ENCODE measurements at places on chromosomes 6 and 20.

DNA sequence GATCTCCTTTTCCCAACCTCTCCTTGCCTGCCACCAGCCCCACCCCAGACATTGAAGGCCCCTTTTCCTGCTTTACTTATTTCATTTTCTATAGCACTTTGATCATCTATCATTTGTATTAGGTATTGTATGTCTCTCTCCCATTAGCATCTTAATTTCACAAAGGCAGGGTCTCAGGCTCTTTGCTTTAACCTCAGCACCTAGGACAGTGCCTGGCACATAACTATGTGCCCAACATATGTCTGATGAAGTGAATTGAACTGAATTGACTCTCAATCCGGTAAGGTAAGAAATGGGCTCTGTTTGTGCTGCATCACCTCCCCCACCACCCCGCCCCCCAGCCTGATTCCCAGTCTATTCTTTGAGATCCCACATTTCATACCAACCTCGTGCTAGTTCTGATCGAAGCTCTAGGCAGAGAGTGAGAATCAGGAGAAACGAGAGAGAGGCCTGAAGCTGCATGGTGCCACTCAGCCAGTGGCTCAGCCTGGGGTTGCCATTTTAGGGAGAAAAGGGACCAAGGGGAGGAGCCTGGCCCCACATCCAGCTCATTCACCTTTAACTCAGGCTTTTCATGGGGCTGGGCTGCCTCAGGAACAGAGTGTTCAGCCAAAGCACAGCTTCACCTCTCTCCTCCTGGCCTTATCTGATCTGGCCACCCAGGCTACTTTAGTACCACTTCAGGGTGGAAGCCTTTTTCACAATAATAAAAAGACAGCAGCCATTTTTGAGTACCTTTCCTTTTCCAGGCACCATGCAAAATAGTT is at the start of gene SPINT3:
TSS of gene SPINT3 (minus strand) at position 476 of the 767 bp plus-strand sequence. CDS start at position 462, 14 bp downstream.
- no peak for DNase-seq

DNA sequence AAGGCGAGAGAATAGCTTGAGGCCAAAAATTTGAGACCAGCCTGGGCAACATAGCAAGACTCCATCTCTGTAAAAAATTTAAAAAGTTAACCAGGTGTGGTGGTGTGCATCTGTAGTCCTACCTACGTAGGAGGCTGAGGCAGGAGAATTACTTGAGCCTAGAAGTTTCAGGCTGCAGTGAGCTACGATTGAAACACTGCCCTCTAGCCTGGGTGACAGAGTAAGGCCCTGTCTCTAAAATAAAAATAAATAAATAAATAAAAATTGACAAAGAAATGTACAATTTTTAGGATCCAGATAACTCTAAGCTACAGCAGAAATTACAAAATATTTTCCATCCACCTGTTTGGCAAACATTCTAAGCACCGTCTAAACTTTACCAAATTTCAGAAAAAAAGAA is 941.0 kb upstream of the ADGRB3 start:
- DNase-seq: no peak

DNA sequence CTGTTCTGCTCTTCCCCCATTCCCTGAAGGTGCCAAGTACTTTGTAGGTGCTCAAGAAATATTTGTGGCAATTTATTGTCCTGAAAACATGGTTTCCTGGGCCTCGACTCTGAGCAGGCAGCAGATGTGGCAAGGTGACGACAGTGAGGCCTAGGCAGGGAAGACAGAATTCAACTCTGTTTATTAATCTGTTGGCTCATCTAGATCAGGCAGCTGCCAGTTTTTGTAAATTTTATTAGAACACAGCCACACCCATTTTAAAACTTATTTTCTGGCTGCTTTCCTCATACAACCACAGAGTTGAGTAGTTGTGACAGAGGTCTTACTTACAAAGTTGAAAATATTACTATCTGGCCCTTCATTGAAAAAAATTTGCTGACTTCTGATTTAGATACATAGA is 24.5 kb downstream of the MAPK14 start:
- no peak for DNase-seq

DNA sequence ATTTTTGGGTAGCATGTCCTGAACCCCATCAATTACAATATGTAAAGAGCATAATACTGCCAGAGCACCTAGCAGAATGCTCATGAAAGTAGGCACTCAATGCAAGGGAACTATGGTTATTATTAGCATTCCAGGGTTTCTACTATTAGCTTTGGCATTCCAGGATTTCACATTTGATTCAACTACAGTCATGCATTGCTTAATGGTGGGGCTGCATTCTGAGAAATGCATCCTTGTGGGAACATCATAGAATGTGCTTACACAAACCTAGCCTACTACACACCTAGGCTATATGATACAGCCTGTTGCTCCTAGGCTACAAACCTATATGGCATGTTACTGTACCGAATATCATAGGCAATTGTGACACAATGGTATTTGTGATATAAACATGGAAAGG is 247.8 kb downstream of the CD83 start:
- no peak for DNase-seq

DNA sequence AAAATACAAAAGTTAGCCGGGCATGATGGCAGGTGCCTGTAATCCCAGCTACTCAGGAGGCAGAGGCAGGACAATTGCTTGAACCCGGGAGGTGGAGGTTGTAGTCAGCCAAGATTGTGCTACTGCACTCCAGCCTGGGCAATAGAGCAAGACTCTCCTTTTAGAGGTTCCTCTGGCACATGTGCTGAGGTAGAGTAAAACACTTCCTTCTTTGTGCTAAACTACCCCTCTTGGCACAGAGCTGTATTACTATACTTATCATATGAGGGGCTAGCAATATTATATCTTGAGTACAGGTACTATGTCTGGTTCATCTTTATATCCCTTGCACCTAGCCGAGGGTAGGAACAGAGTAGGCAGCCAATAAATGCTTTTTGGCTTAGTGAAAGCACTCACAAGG is 40.2 kb upstream of the SAMHD1 start:
- no peak for DNase-seq

DNA sequence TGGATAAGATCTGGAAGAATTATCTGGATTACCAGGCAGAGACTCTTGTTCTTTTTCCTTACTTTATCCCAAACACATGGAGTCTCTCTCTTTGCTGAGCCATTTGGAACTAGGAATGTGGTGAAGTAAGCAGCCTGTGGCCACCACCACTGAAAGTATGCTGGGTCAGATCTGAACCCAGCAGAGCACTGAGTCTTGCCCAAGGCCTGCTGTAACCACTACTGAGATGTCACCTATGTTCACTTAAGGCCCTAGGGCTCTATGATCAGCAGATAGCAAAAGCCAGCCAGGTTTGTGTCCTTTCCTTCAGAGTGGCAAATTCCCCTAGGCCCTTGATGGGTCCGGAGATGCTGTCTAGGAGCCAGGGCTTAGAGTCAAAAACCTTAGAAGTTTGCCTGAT is 103.3 kb upstream of the PLN start:
- DNase-seq: no peak

- no peak for DNase-seq
These were observed 159.5 kb upstream of the MANEA start for GRCh38 chr6:95417856-95418255.

GRCh38 chr20:49288784-49289696 is 11.2 kb upstream of the ZNFX1 start:
- no peak for DNase-seq

DNA sequence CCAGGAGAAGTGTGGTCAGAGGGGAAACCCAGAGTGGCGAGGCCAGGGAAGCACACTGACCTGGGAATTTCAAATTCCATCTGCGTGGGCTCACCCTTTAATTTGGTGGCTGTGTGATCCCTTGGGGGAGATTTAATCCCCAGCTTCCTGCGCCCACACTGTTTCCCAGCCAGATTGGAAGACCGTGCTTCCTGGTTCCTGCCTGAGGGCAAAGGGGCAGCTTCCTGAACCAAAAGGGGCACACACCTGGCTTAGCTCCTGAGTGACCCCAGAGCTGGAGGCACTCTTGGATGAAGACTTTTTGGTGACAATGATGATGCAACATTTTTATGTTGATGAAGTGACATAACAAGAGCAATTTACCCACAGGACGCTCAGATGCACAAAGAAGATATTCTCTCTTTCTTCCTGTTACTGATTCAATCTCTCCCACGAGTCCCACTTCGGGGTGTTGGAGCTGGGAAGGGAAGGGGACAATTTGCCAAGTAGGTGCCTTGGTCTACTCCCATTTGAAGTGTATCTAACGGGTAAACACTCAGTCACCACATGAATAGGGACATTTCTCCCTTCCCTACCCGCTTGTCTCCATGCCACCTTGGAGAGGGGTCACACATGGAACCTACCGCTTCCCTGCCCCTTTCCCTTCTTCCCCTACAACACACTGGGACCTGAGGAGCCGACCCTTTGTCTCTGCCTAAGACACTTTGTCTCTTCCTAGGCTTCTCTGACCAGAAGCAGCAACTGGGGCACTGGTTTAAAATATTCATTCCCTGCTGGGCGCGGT is 28.6 kb upstream of the CDKN1A start:
- no peak for DNase-seq

- DNase-seq: no peak
These were observed 30.3 kb downstream of the TOP1 start for GRCh38 chr20:41058674-41059635.

- DNase-seq: no peak
These were observed 31.5 kb downstream of the NINL start for GRCh38 chr20:25553819-25554296.

GRCh38 chr20:53244711-53245110 is 272.6 kb downstream of the TSHZ2 start:
- no peak for DNase-seq

GRCh38 chr6:45781890-45782289 is 233.8 kb downstream of the CLIC5 start:
- DNase-seq: no peak

GRCh38 chr6:35642471-35643161 is 46.1 kb downstream of the FKBP5 start:
- DNase-seq: no peak

DNA sequence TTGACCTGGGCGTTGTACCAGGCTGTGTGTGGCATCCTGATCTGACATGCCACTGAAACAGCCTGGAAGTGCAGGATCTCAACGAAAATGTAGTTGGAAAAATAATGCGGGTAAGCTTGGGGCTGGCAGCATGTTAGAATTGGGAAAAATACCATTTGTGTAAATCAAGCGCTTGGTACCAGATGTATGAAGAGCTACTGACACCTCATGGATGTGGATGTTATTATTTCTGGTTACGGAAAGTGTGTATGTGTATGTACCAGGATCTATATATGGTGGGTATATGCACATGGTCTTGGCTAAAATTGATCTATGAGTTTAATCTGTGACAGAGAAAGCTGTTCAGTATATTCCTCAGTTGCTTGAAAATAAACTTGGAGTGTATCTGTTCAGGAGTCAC is 22.7 kb downstream of the HIVEP1 start:
- no peak for DNase-seq

- DNase-seq: no peak
These were observed 47.2 kb downstream of the FIG4 start for GRCh38 chr6:109738255-109738654.

DNA sequence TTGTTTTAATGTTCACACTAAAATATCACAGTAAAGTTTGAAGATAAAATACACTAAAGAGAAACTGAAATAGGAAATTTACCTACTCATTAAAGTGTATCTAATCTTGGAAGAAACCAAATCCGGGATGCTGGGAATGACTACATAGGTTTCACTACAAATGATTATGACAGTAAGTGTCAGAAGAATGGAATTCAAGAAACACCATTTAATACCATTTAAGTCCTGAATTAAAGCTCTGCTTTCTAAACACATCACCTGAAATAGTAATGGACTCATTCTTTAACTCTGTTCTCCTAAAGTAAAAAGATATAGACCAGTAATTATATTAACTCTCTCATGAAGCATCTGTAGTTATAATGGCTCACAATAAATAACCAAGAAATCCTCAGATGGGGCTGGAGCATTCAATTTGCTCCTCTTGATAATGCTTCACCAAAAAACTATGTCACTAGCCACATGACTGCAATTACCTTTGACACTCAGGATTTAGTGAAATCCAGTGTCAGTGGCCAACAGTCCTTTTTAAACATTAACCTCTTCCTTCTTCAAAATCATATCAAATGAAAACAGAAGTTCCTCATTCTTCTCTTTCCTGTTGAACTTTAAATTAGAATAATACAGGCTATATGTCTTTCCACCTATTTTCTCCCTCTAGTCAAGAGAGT is 41.4 kb downstream of the MAP7 start:
- DNase-seq: no peak

- no peak for DNase-seq
These were observed 102.6 kb downstream of the PERP start for GRCh38 chr6:138004430-138005287.

- DNase-seq: no peak
These were observed 59.2 kb upstream of the FOXO3 start for GRCh38 chr6:108501559-108501958.

GRCh38 chr20:5781798-5782750 is 31.9 kb downstream of the SHLD1 start:
- DNase-seq: no peak

DNA sequence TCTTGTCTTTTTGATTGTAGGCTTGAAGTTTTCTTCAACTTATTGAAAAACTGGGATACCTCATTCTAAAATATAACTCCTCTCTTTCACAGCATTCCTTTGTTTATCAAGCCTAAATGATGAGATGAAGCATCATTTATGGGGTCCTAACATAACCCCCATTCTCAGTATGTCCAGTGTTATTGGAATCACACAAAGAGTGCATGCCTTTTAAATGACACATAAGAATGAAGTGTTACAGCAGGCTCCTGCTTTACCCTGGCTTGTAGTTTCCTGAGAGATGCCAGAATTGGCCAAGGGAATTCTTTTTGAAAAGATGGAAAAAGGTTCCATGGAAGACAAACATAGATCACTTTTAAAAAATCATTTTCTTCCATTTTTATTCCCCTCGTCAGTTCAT is 502.4 kb downstream of the BCKDHB start:
- no peak for DNase-seq

DNA sequence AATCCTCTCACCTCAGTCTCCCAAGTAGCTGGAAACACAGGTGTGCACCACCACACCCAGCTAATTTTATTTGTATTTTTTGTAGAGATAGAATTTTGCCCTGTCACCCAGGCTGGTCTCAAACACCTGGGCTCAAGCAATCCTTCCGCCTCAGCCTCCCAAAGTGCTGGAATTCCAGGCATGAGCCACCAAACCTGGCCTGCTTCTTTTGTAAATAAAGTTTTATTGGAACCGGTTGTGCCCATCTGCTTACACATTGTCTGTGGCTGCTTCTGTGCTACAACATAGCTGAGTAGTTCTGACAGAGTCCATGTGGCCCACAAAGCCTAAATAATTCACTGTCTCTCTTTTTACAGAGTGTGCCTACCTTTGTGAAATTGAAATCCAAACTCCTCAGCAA is 109.7 kb upstream of the NRSN1 start:
- no peak for DNase-seq

- DNase-seq: no peak
These were observed 251.2 kb upstream of the SASH1 start for GRCh38 chr6:148091394-148091793.
